AG04450 (cell line): ENCODE measurements at places on chromosomes 11 and 22.

DNA sequence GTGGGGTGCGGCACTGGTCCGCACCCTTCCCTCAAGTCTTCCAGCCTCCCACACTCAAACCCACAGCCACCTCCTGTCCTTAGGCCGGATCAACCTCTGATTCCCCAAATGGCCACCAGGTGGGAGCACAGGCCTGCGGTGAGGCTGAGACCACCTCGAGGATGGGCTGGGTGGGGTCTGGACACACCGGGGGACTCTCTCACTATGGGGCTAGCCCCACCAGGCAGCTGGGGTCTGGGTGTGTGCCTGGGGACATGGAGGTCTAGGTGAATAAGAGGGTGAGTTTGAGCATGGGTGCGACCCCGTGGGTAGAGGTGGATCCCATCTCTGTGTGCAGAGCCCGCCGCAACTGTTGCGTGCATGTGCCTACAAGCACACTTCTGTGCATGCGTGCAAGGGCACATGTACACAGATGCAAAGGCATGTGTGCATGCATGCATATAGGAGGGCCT, 32.6 kb downstream of the MYO18B start:
- DNase-seq: no peak

- no peak for DNase-seq
These were observed 521 bp downstream of the PES1 start for GRCh38 chr22:30591191-30591587.

- no peak for DNase-seq
These were observed 2.3 kb downstream of the TSPAN18 start for GRCh38 chr11:44729063-44729462.

DNA sequence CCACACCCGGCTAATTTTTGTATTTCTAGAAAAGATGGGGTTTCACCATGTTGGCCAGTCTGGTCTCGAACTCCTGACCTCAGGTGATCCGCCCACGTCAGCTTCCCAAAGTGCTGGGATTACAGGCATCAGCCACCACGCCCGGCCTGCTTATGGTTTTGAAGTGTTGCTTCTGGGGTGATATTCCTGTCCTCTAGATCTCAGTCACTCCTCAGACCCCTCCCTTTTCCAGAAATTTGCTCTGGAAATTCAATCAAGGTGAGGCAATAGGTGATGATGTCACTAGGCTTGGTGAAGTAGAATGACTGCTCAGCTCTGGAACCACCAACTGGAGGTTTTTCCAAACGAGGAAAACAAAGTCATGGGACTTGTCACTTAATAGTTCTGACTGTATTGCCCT, 36.6 kb upstream of the CREB3L1 start:
- DNase-seq: no peak

GRCh38 chr22:42340829-42341383, 70.5 kb upstream of the TCF20 start:
- DNase-seq: no peak

GRCh38 chr11:23780231-23780630, 716.6 kb upstream of the LUZP2 start:
- DNase-seq: no peak

DNA sequence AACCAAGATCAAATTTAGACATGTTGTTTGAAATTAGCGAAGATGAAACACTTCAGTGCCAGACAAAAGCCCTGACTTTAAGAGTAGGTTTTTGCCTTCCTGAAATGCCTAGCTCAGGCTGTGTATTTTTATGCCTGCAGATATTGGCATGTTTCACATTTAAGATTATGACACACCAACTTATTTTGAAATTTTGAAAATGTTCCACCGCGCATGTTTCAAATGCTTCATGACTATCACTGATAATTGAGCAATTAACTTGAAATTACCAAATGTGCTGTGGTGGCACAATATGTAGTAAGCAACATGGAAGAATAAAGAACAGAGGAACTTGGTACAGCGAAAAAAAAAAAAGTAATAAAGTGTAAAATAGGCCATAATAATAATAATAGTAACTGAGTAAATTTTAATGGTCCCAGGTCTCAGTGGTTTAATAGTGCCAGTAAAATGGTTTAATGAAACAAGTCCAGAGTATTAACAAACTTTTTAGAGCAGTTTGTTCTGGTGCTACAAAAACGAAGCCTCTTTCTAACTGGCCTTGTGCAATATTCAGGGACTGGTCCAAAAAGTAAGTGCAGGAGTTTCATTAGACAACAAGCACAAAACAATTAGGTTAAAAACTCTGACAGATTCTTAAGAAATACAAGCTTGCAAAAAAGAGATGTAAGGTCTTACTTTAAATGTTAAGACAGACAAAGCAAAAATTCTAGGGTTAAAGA, 112.5 kb upstream of the SOX6 start:
- no peak for DNase-seq

DNA sequence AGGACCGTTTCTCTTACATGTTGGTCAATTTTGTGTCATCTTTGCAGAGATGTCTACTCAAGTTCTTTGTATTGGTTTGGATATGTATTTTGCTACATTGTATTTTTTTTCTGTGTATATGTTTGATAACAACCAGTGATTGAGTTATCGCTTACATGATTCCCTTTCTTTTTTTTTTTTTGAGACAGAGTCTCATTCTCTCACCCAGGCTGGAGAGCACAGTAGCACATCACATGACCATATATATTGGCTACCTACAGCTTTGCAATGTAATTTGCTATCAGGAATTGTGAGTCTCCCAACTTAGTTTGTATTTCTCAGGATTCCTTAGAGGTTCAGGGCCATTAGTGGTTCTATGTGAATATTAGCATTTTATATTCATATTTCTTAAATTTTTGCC, 59.5 kb downstream of the LRRC74B start:
- DNase-seq: no peak

DNA sequence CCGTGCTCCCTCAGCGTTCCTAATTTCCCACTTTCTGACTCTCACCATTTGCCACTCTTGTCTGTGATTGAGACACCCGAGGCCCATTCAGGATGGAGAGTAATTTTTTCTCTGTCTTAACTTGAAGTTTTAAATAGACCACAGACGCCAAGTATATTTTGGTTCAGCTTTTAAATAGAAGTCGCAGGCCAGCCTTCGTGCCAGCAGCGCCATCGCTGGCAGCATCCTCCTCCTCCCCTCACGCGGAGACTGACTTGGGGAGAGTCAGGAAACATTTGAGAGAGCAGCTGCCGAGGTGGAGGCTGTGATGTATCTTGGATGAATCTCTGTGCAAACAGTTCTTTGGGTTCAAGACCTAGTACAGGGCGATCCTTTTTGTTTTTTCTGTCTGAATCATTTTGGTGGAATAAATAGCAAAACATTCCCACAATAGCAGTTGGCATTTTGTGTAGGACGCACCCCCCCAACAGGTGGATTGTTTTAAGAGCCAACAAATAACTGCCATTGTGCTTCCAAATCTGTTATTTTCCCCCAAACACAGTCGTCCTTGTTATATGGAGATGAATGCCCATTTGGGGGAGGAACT, 889 bp upstream of the DMC1 start:
- no peak for DNase-seq

DNA sequence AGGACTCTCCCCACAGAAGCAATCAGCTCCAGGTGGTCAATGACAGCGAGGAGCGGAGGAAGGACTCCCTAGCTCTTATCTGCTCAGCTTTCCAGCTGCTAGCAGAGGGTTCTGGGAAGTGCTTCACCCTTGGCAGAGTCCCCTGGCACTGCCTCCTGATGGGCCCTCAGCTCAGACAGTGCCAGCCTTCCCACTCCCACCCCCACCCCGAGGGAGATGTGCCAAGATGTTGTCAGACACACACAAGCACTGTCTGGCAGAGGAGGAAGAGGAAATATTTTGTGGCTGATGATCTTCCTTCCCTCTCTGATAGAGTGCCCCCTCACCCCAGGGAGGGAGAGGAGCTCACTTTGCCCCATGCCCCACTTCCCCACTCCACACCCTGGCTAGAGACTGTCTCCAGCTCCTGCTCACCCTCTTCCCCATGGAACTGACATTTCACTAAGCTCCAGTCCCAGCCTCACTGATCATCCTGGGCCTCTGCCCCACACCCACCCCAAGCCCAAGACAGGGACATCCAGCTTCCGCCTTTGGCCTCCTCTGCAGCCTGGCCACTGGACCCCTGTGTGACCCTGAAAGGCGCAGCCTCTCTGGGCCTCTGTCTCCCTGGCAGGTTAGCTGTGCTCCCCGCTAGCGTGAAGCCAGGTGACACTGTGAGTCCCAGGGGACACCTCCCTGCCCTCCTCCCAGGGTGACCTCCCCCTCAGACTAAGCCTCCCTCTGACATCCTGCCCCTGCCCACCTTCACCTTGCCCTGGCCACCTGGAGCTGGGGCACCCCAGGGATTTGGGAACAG, 44.5 kb downstream of the SLCO2B1 start:
- no peak for DNase-seq

DNA sequence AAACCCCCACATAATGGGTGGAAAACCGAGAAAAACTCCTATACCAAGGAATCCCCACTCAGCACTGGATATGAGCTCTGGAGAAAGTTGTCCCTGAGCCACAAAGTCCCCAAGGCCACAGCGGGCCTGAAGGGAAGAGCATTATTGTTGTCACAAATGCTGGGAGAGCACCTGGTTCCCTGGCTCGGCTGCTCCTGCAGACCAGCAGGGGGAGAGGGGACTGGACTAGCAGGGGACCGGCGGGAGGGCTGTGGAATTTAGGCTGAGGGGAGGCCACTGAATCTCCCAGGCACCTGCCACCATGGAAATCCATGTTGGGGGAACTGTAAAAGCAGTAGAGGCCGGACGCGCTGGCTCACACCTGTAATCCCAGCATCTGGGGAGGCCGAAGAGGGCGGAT, 7.0 kb downstream of the PC start:
- DNase-seq: no peak

GRCh38 chr11:126502982-126503381, 147.5 kb downstream of the ST3GAL4 start:
- no peak for DNase-seq

GRCh38 chr11:13271060-13271693, 6.4 kb upstream of the BMAL1 start:
- DNase-seq: no peak

- DNase-seq: peak; percentile 32
These were observed 77.0 kb downstream of the DDIAS start for GRCh38 chr11:82978422-82979099.

DNA sequence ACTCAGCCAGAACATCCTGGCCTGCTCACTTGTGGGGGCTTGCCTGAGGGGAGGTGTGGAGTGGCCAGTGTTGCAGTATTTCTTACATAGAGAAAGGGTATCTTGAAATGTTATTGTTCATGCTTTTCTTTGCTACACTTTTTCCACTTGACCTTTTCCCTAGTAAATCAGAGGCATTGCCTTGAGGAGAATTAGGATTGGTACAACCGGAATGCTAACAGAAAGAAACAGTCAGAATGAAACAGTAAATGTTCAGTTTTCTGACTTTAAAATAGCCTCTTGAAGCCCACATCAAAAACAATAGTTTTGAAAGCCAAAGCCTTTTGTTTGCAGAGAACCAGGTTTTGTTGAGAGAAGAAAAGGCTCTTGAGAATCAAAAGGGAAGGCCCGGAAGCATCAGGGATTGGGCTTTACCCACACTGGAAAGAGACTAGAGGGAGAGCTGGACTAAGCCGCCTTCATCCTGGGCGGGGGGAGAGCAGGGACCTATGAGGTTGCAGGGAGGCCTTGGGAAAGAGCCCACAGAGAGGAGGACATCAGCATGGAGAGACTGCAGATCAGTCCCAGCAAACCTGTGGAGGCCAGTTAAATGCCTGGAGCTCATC, 12.4 kb downstream of the ADM start:
- DNase-seq: no peak

DNA sequence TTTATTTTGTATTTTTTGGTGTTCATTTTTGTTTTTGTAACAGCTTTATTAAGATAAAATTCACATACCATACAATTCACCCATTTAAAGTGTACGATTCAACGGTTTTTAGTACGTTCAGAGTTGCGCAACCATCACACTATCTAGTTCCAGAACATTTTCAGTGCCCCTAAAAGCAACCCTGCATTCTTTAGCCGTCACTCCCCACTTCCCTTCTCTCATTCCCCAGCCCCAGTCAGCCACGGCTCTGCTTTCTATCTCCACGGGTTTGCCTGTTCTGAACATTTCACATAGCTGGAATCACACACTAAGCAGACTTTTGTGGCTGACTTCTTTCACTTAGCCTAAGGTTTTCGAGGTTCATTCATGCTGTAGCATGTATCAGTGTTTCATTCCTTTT, 9.6 kb upstream of the KCNQ1OT1 start:
- DNase-seq: no peak

DNA sequence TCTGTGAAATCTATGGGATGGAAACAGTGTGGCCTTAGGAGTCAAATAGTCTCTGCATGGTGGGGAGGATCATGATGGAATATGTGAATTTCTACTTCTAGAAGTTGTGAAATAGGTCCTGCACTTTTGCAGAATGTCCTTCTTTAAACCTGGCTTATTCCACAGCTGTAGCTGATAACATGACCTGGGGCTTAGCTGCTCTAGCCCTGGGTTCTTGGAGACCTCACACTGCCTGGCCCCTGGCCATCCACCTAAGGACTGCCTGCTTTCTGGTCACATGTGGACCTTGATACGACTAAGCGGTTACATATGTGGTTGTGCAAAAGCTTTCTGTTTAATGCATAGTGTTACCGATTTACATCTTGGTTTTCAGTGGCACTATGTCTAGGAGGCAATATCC, 88.2 kb downstream of the SWAP70 start:
- no peak for DNase-seq

DNA sequence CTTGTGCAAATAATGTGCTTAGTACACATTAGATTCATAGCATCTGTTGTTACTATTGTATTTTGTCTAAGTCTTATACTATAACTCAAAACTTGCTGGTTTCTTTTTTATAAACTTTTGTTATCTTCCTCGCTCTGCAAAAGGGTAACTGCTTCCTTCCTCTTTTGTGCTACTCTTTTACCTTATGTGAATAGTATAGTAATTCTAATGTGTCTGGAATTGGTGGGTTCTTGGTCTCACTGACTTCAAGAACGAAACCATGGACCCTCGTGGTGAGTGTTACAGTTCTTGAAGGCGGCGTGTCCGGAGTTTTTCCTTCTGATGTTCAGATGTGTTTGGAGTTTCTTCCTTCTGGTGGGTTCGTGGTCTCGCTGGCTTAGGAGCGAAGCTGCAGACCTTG, 563.1 kb upstream of the LUZP2 start:
- no peak for DNase-seq

DNA sequence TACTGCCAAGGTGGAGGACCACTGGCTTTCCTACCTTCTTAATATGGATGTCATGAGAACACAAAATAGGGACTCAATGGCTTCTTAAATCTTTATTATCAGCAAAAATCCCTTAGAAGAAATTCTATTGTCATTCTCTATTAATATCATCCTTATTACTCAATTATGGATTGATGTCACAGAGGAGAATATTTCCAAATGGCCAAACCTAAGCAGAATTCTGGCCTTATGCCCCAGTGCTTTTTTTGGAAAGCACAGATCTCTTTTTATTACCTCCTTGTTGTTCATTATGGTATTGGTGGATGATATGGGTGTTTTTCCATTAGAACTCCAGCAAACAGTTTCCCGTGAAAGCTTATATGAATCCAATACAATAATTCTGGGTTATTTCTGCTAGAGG, 9.9 kb downstream of the CRTAM start:
- no peak for DNase-seq

- DNase-seq: peak; percentile 63
These were observed 6.3 kb upstream of the ZC3H12C start for GRCh38 chr11:110086892-110087309.
